T-helper 2 cell treated with Interferon-gamma antibody and Interleukin-4, amounts not matched to agents 5 μg/mL and 100 μg/mL, for 36 hours (primary cell): ENCODE measurements at places on chromosomes 7 and 10.
A peak's percentile ranks its signal among the peaks of the same experiment; 100 is the strongest.

- no peak for DNase-seq
These were observed 147.1 kb downstream of the MALRD1 start for GRCh38 chr10:19195698-19196097.

DNA sequence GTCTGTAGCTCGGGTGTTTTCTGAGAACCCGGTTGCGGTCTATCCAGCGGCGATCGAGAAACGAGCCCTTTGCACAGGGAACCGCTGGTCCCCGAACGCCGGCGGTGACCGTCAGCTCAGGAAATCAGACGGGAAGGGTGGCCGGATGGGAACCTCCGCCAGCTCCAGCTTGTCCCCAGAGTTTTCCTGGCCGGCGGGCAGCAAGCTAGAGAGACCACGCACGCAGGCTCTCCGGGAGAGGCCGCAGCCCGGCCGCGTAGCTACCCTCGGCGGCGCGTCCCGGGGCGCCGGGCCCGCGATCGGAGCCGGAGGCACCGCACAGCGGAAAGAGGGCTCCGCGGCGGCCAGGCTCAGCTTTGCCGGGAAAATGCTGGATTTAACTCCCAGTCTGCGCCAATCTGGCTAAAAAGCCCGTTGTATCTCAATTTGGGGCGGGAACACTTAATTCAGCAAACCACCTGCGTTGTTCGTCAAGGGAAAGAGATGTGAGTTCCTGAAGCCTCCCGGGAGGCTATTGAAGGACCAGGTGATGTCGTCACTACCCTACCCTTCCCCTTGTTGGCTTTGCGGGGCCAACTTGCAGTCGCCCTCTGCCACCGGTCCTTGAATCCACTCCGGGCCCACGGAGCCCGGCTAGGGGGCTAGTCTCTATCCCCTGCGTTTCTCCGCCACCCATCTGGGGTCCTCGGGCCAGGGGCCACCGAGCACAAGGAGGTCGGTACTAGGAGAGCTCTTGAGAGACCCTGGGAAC is 859 bp upstream of the CH25H start:
- peak; percentile 20 for DNase-seq

- DNase-seq, result no peak
These were observed 87.6 kb downstream of the PIP4K2A start for GRCh38 chr10:22626784-22627183.

DNA sequence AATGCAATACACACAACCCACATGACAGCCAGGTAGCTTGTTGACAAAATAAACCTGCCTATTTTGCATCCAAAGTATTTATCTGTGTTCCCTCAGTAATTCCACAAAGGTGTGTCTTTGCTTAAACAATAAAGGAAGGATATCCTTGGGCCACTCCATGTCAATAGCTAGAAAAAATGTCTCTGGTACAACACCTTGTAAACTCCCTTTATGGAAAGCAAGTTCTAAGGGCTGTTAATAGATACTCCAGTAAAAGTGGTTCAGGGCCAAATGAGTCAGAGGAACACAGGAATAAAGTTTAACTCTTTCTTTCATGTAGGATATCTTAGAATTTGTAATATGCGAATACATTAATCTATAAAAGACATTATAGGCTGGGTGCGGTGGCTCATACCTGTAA is 96.9 kb upstream of the LRRTM3 start:
- DNase-seq, result no peak

- DNase-seq, result no peak
These were observed 9.8 kb downstream of the SEC61G start for GRCh38 chr7:54749200-54749599.

DNA sequence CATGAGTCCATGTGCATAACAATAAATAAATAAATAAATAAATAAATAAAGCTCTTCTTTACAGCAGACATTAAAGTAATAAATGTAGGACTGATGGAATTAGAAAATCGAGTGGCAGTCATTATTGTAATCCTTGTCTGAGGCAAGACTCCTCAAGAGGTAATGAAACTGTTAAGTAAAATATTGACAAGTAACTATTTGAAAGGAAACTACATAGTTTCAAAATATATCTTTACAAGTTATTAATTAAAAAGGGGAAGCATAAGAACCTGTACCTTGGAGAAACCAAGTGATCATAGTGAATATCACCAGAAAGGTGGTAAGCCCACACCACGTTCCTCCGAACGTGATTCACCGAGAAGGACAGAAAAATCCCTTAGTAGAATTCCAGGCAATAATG is 285.6 kb upstream of the SORCS1 start:
- no peak for DNase-seq

GRCh38 chr10:124033887-124034218 is 59.5 kb downstream of the CHST15 start:
- DNase-seq, result no peak

GRCh38 chr10:47057471-47057870 is 146.2 kb downstream of the PTPN20 start:
- DNase-seq, result no peak

- no peak for DNase-seq
These were observed 64.8 kb downstream of the REEP3 start for GRCh38 chr10:63586043-63586442.

DNA sequence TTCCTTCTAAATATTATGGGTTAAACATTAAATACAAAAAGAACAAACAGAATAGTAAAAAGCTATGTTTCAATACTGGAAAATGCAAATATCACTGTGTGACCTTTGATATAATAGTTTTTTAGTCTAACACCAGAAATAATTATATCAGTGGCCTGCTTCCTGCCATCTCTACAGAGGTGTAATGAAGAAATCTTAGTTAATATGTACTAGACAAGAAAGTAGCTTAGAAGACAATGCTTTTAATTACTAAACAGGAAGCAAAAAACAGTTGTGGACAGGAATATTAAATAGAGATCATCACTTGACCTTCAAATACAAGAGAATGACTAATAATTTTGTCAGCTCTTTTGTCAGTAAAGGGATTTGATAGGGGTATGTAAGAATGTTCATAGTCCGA is 47.4 kb upstream of the LRRN3 start:
- DNase-seq, result no peak

DNA sequence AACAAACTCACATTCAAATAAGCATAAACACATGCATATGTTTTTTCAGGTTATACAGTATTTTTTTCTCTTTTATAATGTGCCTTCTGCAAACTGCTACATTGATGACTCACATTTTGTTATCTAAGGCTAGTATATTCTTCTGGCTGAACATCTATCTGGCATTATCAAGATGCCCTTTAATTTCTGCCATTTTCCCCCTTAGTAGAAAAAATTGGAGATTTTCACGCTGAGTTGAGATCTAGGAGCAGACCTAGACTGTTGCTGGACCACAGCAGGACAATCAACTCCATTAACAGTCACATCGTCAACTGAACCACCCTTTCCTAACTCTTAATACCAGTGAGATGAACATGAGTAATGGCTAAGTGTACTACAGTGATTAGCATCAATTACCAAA is 41.6 kb downstream of the ERCC6 start:
- DNase-seq, result no peak

DNA sequence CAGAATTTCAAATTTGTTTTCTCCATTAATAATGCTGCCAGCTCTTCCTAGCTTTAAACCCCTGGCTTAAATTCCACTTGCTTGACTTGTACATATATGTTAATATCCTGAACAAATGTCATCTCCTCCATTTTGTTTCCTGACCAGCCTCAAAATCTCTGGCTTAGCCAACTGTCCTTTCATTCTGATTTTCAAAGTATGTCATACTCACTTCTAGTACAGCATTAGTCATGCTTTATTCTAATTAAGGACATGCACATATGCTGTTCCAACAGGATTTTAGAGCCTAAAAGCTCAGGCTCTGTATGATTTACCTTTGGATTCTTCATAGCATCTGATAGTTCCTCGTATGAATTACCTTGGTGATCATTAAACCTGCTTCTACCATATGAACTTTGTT is 158.3 kb downstream of the ZNF438 start:
- DNase-seq, result no peak

DNA sequence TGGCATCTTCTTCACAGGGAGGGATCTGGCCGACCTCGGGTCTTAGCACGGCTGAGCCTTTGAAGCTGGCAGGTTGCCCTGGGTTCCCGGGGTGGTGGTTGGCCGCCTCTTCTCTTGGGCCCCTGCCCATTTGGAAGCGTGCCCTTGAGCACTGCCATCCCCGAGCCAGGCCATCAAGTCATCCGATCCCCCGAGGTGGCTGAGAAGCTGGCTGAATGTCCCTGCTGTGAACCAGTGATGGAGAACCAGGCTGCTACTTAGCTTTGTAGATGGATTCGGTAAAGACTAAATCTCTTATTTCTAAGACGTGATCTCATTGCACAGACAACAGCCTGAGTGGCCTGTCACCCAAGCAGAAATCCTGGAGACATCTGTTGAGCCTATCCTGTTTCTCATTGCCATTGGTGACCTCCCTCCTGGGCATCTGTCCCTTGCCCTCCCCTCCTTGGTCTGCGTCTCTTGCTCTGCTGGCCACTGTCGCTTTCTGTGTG is 74.3 kb downstream of the GRK5 start:
- no peak for DNase-seq

DNA sequence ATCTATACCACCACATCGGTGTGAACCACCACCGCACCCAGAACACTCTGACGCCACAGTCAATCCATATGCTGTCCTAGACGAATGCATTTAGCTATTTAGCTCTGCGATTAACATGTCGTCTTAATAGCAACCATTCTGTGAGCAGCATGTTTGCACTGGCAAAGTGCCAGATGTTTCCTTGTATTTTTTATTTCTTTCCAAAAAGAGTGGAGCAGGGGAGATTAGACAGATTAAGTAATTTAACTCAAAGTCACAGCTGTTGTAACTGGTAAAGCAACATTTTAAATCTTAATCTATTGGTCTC is 57.0 kb upstream of the ARL4A start:
- DNase-seq, result no peak

GRCh38 chr7:136399385-136399784 is 422.2 kb upstream of the MTPN start:
- DNase-seq, result no peak

DNA sequence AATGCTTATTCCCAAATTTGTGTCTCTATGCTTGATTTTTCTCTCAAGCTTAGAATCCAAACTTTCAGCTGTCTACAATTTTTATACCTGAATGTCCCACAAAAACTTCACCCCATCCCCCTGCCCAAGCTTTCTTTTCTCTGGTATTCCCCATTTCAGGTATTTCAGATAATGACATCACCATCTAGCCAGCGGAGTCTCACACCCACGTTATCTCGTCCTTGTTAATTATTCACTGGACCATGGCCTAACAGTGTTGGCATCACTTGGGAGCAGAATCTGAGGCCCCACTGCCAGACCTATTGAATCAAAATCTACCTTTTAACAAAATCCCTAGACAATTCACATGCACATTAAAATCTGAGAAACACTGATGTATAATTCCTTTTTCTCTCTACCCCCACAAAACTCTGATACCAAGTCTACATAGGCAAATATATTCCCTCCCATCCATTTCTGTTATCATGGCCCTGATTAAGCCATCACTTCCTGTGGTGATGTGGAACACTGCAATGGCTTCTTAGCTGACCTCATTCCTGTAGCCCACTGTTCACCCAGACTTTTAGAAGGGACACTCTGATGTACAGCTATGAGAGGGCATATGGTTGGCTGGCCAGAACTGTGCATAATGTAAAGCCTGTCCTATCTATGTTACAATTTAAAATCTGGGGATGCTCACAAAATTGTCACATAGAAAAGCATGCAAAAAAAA is 31.4 kb downstream of the ZNF438 start:
- DNase-seq, result no peak

DNA sequence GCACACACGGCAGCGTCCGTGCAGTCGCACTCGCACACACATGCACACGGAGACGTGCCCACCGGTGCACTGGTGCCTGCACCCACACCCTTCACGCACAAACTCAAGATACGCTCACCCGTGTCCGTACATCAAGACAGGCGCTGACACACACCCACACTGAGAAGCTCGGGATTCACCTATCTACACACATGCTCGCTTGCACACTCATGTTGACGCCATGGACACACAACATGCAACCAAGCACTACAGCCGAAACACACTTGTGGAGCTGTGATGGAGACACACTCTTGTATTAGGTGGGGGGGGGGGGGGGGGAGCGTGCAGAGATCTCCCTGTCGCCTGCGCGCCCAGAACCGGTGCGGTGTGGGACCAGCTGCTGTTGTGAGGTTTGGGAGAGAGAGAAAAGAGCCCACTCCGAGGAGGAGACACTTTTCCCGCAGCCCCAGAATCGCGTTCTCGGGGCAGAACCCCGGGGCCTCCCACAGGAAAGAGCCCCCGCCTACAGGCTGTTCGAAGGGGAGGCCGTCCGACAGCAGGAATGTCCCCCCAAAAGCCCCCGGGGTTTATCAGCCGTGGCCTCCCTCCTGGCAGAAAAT is 605 bp upstream of the NFKB2 start:
- DNase-seq, result peak; percentile 68

- DNase-seq, result no peak
These were observed 595.8 kb upstream of the MKI67 start for GRCh38 chr10:128721963-128722445.
